Panc1 (cell line): ENCODE measurements at places on chromosomes 6 and 20.

DNA sequence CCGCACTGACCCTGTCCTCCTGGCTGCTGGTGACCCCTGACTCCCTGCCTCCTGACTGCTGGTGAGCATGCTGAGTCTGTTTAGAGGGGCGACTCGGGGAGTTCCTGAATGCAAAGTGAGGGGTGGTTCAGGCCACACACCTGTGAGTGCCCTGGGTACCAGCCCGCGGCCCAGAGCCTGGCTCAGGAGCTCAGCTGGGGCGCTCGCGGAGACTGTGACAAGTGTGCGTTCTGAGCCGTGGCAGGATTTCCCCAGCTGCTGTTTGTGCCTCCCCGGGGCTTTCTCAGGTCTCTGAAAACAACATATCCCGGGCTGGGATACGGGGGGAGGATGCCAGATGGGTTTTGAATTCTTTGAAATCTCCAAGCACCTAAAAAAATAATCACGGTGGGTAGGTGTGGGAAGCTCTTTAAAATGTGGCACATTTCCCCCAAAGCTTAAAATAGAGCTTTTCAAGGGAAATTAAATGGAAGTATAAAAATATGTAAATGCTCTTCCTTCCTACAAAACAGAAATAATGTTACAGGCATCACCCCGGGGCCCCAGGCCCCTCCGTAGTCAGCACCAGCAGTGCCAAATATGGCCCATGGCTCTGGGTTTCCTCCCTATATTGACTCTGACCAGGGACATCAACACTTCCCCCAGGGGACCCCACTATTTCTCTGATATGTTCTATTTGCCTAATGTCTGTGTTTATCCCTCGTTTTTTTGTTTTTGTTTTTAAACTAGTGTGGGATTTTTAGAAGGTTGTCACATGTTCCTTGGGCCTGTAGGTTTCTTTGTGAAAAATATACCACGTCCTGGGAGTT lies 49.9 kb upstream of the TAGAP start:
- DNase-seq: no peak

DNA sequence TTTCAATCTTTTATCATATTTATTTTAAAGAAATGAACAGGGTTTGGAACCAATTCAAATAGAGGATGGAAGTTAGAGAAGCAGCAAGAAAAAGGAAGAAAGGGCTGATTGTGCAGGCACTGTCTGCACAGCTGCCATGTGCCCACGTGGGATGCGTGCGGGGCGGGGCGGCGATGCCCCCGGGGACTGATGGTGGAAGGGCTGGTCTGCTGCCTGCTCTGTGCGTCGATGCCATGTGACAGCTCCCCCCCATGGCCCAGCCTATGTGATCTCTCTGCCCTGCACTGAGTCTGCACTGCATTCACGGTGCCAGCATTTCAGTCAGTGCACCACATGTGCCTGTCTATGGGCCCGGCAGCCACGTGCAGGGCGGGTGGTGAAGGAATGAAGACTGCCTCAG lies 96.4 kb downstream of the IRF4 start:
- no peak for DNase-seq

DNA sequence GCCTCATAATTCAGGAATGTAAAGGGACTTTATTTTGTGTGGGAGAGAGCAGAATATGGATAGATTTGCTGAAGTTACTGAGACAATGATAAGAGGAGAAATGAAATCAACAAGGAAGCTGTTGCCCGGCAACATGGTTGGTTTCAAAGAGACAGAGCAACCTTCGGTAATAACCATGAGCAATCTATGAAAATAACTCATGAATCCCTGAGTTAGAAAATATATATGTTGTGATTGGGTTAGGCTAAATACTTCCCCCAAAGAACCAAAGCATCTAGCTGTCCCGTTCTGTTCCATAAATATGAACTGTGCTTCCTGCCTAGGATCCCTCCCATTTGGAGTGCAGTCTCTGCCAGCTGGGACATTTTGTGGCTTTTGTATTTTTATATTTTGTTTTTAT lies 23.1 kb downstream of the SERPINB1 start:
- DNase-seq: no peak

GRCh38 chr6:161218222-161218621 lies 55.6 kb downstream of the AGPAT4 start:
- DNase-seq: no peak

GRCh38 chr20:41030531-41031242 lies 2.1 kb downstream of the TOP1 start:
- no peak for DNase-seq

DNA sequence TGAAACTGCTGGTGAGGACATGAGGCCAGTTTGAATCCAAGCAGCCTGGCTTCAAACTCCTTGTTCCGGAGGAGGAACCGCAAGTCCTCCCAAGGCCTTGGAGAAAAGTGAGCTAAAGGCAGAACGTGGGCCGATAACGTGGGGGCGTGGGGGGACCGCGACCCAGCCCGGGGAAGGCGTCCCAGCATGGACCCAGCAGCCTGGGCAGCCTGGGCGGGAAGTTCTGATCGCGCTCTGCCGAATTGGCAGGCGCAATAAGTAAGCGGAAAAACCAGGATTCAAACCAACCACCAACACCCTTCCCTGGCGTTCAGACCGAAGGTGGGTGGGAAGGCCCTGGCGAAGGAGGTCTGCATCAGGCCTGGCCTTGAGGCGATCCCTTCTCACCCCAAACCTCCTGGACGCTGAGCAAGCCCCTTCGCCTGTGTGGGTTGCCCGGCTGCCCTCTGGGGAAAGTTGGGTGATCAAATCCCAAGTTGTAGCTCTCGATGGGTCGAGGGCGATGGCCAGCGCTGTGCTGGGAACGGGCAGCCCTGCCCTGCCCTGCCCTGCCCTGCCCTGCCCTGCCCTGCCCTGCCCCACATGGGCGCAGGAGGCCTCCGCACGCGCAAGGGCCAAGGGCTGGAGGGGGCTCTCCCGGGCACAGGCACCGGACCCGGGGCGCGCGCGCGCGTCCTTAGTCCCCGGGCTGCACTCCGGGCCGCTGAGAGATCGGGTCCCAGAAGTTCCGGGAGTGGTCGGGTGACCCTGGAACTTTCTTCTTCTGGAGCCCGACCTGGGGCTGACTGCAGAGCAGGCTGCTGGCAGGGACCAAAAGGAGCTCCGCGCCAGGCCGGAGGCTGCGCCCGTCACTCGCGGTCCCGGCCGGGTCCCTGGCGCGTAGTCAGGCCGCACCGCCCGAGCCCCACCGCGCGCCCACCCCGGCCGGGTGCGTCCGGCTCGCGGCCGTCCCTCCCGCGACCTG lies 637 bp upstream of the SLC22A3 start:
- DNase-seq: no peak

DNA sequence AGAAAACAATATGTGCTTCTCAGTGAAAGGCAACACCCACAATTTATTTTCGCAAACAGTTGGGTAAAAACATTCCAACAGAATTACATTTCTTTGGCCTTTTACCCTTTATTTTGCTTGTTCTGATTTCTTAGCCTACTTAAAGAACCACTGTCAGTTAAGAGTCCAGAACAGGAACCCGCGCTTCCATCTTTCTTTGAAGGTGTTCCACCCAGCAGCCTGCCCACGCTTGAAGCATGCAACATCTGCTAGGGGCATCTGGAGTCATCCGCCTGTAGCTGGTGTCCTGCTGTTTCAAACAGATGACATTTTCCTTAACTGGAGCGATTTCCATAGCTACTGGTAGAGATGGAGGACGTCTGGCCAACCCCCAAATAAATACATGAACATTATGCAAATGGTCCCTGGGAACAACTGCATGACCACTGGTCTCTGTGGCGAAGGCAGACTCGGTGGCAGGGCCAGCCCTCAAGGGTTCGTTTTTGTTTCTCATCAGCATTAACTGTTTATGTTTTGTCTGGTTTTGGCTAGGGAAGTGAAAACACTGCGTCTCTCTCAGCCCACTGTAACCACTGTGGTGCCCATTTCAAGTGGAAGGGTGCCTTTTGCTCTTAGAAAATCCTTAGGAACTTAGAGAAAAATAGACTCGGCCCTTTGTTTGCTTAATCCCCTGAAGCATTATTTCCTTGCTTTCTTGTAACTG lies 51.6 kb downstream of the LAMA4 start:
- DNase-seq: peak; percentile 64

- no peak for DNase-seq
These were observed at the start of gene SSTR4 for GRCh38 chr20:23034721-23035671. Gene SSTR4, plus strand, starts transcription at chr20:23035312. Its CDS starts 172 bp downstream, at chr20:23035484.

GRCh38 chr6:5512422-5512821 lies 251.1 kb downstream of the FARS2 start:
- DNase-seq: no peak

- DNase-seq: peak; percentile 27
These were observed 30.9 kb upstream of the NEDD9 start for GRCh38 chr6:11263291-11263775.

DNA sequence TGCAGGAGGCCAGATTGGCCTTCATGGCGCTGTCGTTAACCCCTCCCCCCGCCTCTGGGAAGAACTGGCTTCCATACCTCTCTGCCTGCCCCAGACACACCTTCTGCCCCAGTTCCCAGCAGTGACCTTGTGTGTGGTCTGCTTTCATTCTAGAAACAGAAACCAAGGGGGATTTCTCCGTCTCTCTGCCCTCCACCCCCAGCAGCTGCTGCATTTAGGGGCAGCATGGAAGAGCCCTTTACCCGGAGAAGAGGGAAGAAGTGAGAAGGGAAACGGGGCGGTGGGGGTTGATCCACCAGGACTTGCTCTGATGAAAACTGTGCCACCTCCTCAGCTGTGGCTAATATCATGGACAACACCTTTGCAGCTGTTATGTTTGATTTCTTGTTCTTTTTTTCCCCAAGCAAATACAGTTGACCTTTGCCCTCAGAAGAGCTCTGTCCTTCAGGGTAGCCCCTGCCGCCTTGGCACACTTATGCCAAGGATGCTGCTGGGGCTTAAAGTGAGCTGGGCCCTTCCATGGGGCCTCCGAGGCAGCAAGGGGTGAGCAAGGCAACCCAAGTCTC lies 6.1 kb downstream of the GLP1R start:
- no peak for DNase-seq

- peak; percentile 55 for DNase-seq
These were observed 13.2 kb upstream of the TFB1M start for GRCh38 chr6:155327326-155328073.

GRCh38 chr6:52253494-52253893 lies 9.2 kb upstream of the IL17F start:
- DNase-seq: no peak

GRCh38 chr6:43020847-43021246 lies 576 bp upstream of the RRP36 start:
- no peak for DNase-seq
